Skeletal muscle cell (primary cell): ENCODE measurements at places on chromosomes 4 and X.
A peak's percentile ranks its signal among the peaks of the same experiment; 100 is the strongest.

GRCh38 chr4:6855692-6856297 is 53.8 kb upstream of the TBC1D14 start:
- DNase-seq = peak; percentile 39

- no peak for DNase-seq
Measured at GRCh38 chr4:90349636-90350035, 222.4 kb downstream of the CCSER1 start.

DNA sequence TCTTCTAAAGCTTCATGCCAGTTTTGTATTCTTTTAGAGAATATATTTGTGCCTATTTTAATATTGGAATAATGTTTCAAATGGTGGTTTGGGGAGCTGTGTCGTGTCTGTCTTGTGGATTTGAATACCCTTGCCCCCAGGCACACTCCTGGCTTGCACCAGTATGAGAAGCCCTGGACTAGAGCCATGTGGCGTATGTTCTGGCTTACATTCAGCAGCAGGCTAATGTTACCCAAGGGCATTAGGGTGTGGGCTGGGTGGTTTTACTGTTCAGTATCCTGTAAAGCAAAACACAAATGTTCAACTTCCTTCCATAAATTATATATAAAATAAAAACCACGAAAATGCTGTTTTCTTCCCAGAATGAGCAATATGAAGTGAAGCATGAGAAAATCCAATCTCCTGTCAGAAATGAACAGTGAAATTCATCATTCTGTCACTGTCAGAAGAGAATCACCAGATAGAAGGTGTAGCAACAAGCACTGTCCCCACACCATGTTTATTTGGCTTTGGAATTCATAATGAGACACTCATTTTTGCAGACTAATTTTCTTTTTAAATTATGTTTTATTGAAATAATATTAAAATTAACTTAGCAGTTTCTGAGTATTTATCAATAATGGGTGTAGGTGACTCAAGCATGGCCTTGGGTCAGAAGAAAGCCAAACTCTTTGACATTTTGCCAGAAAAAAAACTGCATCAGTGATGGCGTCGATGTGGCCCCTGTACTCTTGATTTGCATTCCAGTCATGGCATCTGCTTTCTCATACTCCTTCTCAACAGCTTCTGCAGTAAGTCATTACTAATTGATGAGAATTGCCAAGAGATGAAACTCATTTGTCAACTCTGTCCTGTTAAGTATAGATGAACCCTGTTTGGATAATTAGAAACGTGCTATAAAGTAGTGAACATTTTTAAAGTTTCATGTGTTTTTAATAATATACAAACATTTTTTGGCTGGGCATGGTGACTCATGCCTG is 43.8 kb downstream of the WWC2 start:
- DNase-seq = peak; percentile 83

- no peak for DNase-seq
Measured at GRCh38 chr4:106269711-106270110, 46.3 kb downstream of the TBCK start.

GRCh38 chr4:106340774-106341173 is 24.4 kb downstream of the AIMP1 start:
- no peak for DNase-seq

- no peak for DNase-seq
Measured at GRCh38 chr4:77599378-77599777, 6.2 kb upstream of the CXCL13 start.

DNA sequence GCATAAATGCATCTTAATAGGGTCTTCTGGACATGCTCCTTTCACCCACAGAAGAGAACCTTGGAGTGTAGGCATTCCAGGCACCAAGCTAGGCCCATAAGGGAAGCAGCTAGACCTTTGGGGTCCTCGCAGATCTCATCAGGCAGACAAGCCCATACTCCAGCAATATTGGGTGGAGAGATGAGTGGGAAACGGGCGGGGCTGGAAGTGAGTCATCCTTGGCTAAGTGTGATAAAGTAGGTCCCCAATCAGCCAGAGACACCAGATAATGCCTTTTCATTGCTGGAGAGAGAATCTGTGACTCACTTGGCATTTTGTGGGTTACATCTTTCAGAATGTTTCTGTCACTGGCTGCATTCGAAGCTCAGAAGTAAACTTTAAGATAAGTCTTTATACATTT is 133.3 kb upstream of the MBNL3 start:
- DNase-seq = no peak

DNA sequence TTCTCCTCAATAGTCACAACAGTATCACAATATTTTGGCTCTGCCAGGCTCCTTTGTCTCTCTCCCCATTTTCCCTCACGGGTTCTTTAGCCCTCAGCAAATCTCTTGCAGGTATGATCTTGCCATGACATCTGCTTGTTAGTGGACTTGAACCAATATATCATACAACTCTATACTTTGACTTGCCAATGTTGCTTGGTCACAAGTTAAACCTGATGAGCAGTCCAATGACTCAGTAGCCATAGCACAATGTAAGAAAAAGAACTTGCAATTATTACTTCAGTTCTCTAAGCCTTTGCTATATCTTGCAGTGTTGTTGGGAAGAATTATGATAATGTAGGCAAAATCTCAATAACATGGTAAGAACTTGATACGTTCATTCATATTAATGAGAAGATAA is 174.6 kb upstream of the NRK start:
- DNase-seq = no peak

- no peak for DNase-seq
Measured at GRCh38 chr4:108831886-108832285, 69.0 kb upstream of the ETNPPL start.

GRCh38 chr4:2927696-2928075 is 35.5 kb downstream of the NOP14 start:
- DNase-seq = no peak

GRCh38 chr4:147480502-147480890 is 401 bp upstream of the EDNRA start:
- DNase-seq = no peak
